Hematopoietic multipotent progenitor cell treated with erythropoietin and hydrocortisone succinate and interleukin-3 and kit ligand, for 8 days (in vitro differentiated cells): ENCODE measurements at places on chromosomes 5 and 9.

DNA sequence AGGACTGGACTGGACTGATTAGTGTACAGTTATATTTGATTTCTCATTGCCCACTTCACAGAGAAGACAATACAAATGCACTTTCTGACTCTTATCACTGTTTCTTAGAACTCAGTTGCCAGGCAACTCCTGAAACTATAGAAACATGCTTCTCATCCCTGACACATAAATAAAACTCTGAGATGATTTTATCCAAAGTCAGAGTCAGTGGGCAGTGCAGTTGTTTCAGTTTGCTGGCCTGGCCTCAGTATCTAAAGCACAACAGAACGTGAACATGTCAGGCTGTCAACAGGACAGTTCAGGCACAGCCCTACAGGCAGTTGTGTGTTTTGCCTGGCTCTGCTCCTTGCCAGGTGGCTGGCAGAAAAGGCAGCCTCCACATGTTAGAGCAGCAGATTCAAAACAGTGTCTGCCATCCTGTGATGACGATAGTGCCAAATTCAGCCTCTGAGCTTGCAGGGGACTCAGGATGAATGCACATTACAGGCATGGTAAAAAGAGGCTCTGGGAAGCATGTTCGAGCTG lies 65.1 kb upstream of the CCDC152 start:
- peak; percentile 2 for DNase-seq

GRCh38 chr5:63563008-63563917 lies 399.0 kb downstream of the HTR1A start:
- no peak for DNase-seq

- DNase-seq: peak; percentile 81
Observed at GRCh38 chr5:73564675-73565074, 764 bp downstream of the ANKRA2 start.

GRCh38 chr9:27489087-27489876 lies 34.8 kb upstream of the IFNK start:
- no peak for DNase-seq

- no peak for DNase-seq
Observed at GRCh38 chr5:79224286-79224984, 11.5 kb upstream of the JMY start.

DNA sequence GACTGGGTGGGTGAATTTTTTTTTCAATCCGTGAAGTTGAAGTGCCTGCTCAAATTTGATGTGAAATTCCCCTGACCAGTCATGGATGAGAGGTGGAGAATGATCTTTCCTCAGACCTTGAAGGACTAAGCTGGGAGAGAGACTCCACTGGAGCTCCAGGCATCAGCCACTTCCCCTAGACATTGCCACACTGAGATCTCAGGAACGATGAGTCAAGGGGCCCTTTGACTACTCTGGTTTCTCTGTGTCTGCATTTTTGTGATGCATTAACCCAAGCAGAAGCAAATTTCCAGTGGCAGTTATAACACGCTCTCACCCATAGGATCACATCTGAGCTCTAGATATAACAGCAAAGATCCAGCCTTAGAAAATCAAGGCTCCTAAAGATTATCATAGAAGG lies 171.2 kb upstream of the KIF2A start:
- DNase-seq: no peak
